ENCODE measurements at places on chromosomes 3 and 15.

GRCh38 chr3:73954506-73954905 lies 329.8 kb upstream of the PDZRN3 start:
- no peak for DNase-seq

- no peak for DNase-seq
Observed at GRCh38 chr3:13536432-13536831, 12.5 kb upstream of the FBLN2 start.

DNA sequence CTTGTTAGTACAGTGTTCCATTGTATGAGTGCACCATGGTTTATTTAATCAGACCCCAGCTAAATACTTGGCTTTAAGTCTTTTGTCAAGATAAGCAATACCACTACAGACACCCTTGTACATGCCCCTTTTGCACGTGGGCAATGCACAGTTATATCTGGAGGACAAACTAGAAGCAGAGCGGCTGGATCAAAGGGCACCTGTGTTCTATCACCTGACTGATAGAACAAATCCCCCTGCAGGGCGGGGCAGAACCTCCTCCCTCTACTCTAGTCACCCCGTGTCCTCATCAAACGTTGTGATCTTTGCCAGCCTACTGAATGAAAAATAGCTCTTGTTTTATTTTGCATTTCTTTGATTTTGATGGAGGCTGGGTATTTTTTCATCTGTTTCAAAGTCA lies 314.9 kb downstream of the TLE3 start:
- no peak for DNase-seq

- no peak for DNase-seq
Observed at GRCh38 chr3:95627293-95627692, 1187.1 kb upstream of the EPHA6 start.

GRCh38 chr3:45524565-45524964 lies 70.0 kb upstream of the LIMD1 start:
- no peak for DNase-seq

DNA sequence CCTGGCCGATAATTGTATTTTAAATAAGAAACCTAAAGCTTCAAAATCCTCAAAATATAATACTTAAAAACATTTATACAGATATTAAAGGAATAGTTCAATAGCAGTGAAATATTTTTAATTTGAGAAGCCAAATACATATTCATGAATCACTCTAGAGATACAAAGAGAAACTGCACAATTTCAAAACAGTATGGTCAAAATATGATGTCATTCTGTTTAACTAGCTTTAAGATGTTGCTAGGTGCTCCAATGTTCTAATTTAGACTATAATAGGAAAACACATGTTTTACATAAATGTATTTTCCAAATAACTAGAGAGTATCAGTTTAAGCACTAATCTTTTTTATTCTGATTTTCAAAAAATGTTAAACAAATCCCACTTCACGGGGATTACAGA lies 10.3 kb upstream of the NRROS start:
- DNase-seq = no peak

- DNase-seq = no peak
Observed at GRCh38 chr3:124097362-124098131, 105.6 kb upstream of the ROPN1 start.

GRCh38 chr3:127484601-127485388 lies 105.7 kb downstream of the TPRA1 start:
- no peak for DNase-seq

GRCh38 chr3:160564949-160565441 lies 376 bp downstream of the KPNA4 start:
- DNase-seq = peak; percentile 45

- DNase-seq = no peak
Observed at GRCh38 chr3:30341851-30342250, 264.6 kb upstream of the TGFBR2 start.

- no peak for DNase-seq
Observed at GRCh38 chr15:60589253-60589652, 110.3 kb upstream of the ICE2 start.

- DNase-seq = no peak
Observed at GRCh38 chr3:71478568-71478967, 105.0 kb downstream of the FOXP1 start.

GRCh38 chr15:74132681-74133651 lies 2.6 kb downstream of the ISLR2 start:
- no peak for DNase-seq

- DNase-seq = no peak
Observed at GRCh38 chr3:36695113-36695768, 69.1 kb downstream of the DCLK3 start.

- no peak for DNase-seq
Observed at GRCh38 chr3:139894643-139894989, 40.4 kb upstream of the CLSTN2 start.

DNA sequence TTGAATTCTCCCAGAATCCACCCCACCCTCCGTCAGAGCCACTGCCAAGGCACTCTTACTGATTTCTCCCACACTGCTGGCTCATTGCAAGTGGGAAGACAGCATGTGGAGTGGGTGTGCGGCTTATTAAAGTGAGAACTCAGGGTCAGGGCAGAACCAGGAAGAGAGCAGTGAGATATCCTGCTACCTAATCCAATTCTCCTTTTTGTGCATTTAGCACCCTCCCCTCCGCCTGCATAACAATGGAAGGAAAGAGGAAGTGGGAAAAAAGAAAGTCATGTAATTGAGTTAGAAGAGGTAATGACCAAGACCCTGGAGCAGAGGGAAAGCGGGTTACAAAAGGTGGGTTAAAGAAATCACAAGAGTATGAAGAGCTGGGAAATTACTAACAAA lies 27.8 kb upstream of the PIK3CB start:
- peak; percentile 91 for DNase-seq

DNA sequence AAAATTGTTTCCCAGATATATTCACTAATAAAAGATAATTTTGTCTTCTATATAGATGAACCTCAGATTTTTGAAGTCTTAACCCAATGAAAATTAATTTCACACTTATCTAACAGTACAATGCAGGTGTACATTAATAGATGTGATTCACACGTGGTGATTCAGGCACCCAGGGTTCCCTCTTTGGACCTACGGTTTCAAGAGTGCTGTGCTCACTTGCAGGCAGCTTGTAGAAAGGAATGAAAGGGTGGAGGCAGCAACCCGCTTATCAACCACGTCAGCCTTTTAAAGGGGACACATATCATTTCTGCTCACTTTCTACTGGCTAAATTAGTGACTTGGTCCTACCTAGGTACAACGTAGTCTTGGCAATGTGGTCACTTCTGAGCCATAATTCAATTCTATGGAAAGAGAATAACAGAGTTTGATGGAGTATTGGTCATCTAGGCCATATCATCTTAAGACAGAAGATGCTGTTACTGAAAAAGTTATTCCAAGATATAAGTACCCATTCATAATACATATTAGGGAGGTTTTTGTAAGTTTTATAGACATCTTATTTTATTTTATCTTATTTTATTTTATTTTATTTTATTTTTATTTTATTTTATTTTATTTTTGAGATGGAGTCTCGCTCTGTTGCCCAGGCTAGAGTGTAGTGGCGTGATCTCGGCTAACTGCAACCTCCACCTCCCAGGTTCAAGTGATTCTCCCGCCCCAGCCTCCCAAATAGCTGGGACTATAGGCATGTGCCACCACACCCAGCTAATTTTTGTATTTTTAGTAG lies 37.9 kb downstream of the ACP3 start:
- DNase-seq = no peak

DNA sequence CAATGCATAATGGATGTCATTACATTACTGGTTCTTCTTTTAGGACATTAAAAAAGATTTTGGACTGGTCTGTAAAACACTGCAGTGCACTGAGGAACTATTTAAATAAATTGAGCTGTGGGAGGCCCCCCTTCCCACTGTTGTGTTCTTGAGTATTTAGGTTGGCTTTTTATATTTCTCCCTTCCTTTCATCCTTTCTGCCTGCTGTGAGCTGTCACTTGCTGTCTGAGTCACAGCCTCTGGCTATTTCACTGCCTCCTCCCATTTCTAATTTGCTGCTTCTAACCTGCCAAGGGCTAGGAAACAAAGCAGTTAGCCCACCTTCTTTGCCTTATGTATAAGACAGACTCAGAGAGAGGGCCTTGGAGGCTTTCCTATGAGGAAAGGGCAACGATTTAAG lies 89.0 kb upstream of the FNDC3B start:
- DNase-seq = peak; percentile 13

GRCh38 chr3:13513913-13514517 lies 33.9 kb downstream of the HDAC11 start:
- DNase-seq = no peak

GRCh38 chr15:60057554-60057953 lies 53.4 kb downstream of the FOXB1 start:
- DNase-seq = peak; percentile 16

DNA sequence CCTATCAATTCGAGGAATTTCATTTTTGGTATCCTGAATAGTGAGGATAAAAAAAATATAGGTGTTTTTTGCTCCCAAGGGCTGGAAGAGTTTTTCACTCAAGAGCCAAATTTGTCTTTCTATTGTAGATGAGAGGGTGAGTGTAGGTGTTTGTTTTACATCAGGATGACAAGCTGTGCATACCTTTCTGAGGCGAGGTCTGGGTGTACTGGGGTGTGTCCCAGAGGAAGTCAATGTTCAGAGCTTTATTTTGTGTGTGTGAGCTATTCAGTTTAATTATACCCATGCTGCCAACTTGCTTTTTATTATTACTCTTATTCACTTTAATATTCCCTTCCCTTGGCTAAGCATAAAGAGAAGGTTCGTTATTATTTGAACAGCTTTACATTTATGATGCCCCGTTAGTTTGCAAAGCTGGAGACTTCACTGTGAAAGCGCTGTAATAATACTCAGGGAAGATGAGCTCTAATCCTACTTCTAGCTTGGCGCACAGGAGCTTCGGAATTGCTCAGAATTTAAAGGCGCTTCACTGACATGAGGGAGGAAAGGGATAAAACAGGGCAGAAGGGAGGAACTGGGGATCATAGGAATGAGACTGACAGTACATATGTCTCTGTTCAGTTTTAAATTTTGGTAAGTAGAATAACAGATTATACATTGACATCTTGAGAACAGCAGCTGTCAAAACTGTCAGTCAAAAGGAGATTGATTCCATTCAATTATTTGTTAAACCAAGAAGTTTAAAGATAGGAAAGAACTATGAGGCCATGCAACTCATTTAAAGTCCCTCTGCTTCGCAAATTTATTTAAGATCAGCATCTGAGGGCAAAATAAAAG lies 117.7 kb upstream of the TP63 start:
- DNase-seq = no peak

GRCh38 chr3:133901083-133901482 lies 5.4 kb upstream of the RAB6B start:
- DNase-seq = peak; percentile 11

DNA sequence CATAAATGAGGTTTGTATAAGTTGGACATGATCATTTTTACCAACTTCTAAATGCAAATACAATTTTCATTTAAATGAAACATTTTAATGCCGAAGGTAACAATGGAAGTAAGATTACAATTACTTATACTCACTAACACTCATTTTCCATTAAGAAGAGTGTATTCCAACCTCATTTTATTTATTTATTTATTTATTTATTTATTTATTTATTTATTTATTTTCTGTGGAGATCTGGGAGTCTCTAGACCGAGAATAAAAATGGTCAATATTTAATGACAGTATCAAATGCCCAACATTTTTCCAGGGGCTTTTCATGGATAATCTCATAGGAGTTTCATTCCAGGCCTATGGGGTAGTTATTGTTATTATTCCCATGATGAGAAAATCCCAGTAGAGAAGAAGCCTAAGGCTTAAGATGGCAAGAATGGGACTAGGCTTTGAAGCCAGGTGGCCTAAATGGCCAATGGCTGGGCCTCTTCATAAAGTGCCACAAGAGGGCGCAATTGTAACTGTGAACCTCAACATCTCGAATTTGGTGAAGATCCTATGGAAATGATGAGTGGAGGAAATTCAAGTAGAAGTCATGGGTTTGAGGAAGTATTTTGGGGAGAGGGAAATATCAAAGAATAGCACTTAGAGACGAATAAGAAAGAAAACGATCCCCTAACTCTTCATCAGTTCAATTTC lies 21.3 kb downstream of the VGLL3 start:
- peak; percentile 68 for DNase-seq

DNA sequence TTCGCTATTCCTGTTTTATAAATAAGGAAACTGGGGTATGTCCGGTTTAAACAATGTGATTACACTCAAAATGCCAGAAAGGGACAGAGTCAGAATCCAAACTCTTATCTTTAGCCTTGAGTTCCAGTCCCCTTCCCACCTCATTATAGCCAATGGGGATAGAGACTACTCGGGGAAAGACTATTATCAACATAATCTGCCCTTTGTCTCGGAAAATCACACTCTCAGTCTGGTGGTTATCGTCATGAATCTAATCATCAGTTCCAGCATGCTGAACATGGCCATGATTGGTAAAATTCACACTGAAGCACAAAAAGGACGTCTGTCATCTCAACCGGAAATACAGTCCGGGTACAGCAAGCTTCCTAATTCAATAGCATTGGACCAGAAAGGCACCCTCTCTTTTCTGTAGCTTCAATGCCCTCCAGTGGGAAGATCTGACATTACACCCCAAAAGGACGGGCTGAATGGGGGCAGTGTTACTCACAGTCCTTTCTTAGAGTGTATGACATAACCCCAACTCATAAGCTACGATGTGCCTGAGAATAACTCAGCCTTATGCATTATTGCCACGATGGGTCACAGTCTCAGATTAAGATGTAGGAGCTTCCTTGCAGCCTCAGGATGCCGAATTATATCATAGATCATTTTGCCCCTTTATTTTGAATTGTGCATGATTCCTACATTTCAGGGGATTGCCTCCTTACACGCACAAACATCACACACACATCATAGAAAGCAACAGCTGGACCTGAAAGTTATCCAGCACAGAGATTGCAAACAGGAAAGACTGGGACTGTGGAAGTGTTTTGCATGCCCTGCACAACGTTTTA lies 390.4 kb upstream of the LMCD1 start:
- DNase-seq = peak; percentile 95

GRCh38 chr15:77514641-77515402 lies 94.1 kb downstream of the HMG20A start:
- no peak for DNase-seq

GRCh38 chr3:186244016-186244415 lies 118.0 kb downstream of the DGKG start:
- DNase-seq = no peak

DNA sequence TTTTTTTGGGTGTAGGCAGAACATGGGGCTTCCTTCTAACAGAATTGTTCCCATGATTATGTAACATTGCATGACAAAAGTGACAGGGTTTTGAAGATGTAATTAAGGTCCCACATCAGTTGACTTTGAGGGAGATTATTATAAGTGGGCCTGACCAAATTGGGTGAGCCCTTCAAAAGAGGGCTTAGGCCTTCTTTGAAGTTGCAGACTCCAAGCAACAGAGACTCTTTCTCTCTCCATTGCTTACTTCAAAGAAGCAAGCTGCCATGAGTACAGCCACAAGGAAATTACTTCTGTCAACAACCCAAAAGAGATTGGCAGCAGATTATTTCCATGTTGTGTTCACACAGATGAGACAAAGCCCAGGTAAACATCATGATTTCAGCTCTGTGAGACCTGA lies 348.2 kb downstream of the PDCD6IP start:
- no peak for DNase-seq

Measured in OCI-M1 (cell line).